ENCODE measurements at places on chromosomes 7 and 10.

- DNase-seq: no peak
Measured at GRCh38 chr10:43846187-43846680, 197.6 kb upstream of the ZNF32 start.

- no peak for DNase-seq
Measured at GRCh38 chr10:52170776-52171175, 143.3 kb upstream of the DKK1 start.

DNA sequence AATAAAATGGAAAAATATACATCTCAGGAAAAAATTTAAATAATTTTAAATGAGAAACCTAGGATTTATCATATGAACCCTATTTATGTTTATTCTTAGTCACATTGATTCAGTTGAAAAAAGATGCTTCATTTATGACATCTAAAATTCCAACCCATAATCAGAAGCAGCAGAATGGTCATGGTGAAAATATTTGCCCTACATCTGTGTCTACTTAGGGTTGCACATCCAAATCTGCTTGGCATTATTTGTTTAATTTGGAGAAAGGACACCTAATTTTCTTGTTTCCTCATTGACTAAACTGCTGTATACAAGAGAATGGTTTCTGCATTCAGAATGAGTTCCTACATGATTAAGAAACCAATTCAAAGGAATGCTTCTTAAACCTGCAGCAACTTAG is 72.9 kb upstream of the SKAP2 start:
- DNase-seq: no peak

DNA sequence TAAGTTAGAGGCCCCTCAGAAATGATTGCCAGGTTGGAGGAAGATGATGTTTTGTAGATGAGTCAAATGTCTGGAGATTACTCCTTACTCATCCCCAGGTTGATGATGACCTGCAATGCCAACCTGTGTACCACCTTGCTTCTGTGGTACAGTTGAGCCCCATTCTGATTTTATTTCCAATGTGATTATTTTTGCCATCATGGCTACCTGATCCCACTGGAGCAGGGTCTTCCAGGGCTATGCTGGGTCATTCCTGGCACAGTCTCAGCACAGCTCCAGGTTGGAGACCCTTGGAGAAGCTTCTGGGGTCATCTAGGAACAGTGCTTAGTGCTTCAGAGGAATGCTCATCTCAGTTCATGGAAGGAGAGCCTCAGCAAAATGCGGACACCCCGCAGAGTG is 34.3 kb downstream of the LRRC18 start:
- no peak for DNase-seq

All from GOT3 (cell line).